Foreskin melanocyte (primary cell): ENCODE measurements at places on chromosomes 7 and 10.

GRCh38 chr7:47446871-47447466 lies 134.9 kb downstream of the TNS3 start:
- no peak for DNase-seq

- no peak for DNase-seq
Measured at GRCh38 chr10:49404321-49404878, 8.5 kb upstream of the DRGX start.

- DNase-seq: no peak
Measured at GRCh38 chr7:36391436-36392198, 2.0 kb downstream of the ANLN start.

DNA sequence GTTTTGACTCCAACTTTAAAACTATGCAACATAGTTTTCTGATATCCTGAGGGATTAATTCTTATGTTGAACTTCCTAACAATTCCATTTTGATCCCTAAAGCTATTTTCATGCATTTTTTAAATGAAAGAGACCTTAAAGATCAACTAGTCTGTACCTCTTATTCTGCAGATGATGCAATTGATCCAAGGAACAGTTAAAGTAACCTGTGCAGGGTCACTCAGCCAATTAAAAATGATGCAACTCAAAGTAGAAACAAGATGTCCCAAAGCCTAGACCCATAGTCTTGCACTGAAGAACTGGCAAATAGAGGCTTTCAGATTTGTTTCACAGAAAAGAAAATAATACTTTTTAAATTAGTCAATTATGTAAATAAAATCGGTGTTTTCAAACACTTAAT lies 86.3 kb downstream of the IMMP2L start:
- DNase-seq: no peak

GRCh38 chr10:128875956-128876736 lies 590.9 kb upstream of the MGMT start:
- DNase-seq: no peak

DNA sequence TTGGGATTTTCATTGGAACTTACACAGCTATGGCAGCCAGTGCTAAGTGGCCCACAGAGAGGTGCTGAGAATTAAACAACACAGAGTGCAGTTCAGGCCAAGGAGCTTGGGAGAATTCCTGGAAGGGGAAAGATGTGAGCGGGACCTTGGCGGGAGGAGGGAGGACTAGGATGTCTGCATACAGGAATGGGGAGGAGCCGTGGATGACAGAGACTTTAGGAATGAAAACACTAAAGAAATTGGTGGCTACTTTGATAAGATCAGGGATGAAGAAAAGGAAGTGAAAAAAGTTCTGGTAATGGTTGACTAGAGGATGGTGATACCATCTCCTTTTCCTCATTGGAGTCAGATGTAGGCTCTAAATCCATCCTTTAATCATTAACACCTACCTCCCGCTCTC lies 234.2 kb upstream of the FZD8 start:
- DNase-seq: no peak
